Daoy (cell line): ENCODE measurements at places on chromosomes 13 and 19. TPM values are rescaled to one million over a fixed set of nuclear protein-coding genes. Genes with fewer than 3 reads are reported as not detected.
A peak's percentile ranks its signal among the peaks of the same experiment; 100 is the strongest.

The RBM42 gene
- total RNA-seq: 129 and 147 TPM in 2 replicates

The LILRB3 gene
- not detected in 2 replicates for total RNA-seq

The HRC gene
- total RNA-seq: not detected in 2 replicates

The SOHLH2 gene
- total RNA-seq: 0.17 and 0.24 TPM in 2 replicates

The TMEM143 gene
- 2.5 and 3.8 TPM in 2 replicates for total RNA-seq

The NAA16 gene
- 14.0 and 21.3 TPM in 2 replicates for total RNA-seq

The SPRY2 gene
- 6.6 and 7.3 TPM in 2 replicates for total RNA-seq

The CBLC gene
- total RNA-seq: not detected in 2 replicates

The RGS9BP gene
- 0.51 and 0.54 TPM in 2 replicates for total RNA-seq

The PSG1 gene
- total RNA-seq: not detected in 2 replicates

The LILRA2 gene
- total RNA-seq: not detected in 2 replicates

The ATP4A gene
- total RNA-seq: not detected in 2 replicates

The KLK4 gene
- total RNA-seq: not detected in 2 replicates

The LPAR6 gene
- 0.80 TPM in 1 of 2 replicates, not detected in the other for total RNA-seq

The KIR3DL1 gene
- not detected in 2 replicates for total RNA-seq

The GIPC1 gene
- 71.9 and 107 TPM in 2 replicates for total RNA-seq

- DNase-seq: no peak
Observed at GRCh38 chr13:72505376-72505775, 222.1 kb downstream of the MZT1 start.

- DNase-seq: no peak
Observed at GRCh38 chr19:30062907-30063649, 121.0 kb downstream of the URI1 start.

DNA sequence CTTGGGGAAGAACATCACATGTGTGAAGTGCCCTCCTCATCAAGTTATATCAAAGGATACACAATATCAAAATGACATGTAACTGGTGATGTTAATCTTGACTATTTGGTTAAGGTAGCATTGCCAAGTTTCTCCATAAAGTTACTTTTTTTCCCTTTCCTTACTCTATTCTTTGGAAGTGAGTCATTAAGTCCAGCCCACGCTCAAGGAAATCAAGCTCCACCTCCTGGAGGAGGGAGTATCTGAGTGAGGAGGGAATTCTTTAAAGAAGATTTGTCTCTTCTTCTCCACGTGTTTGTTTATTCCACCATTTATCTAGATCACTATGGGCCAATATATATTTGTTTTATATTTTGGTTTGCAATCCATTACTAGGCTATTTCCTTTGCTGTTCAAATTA lies 33.6 kb upstream of the FNDC3A start:
- peak; percentile 17 for DNase-seq

GRCh38 chr13:40613192-40613818 lies 53.1 kb downstream of the FOXO1 start:
- DNase-seq: no peak

DNA sequence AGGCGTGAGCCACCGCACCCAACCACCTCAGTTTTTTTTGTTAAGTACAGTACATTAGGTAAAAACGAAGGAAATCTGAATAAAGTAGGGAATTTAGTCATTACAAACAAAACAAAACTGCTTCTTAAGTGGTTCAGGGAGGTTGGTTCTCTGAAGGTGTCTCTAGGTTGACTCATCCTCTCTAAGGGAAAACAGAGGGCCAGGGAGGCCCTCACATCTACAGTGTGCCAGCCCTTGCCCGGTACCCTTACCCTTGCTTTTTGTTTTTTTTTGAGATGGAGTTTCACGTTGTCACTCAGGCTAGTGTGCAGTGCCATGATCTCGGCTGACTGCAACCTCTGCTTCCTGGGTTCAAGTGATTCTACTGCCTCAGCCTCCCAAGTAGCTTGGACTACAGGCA lies 17.2 kb upstream of the JUND start:
- DNase-seq: no peak

DNA sequence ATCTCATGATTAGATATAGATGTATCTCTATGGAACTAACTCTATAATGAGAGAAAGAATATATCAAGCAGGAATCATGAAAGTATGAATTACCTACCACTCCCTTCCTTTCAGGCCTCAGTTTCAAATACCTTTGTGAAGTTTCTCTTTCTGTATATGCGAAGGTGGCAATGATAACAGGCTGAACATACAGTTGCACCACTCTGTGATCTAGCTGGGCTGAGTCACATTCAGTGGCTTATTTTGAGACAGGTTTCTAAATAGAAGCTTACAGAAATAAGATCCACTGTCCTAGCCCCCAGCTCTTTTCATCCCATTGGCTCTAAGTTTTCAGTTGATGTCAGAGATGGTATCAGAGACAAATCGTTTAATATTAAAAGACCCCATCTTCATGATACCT lies 662.0 kb downstream of the SLITRK1 start:
- DNase-seq: no peak

GRCh38 chr13:96533408-96533807 lies 443.5 kb downstream of the HS6ST3 start:
- DNase-seq: no peak

DNA sequence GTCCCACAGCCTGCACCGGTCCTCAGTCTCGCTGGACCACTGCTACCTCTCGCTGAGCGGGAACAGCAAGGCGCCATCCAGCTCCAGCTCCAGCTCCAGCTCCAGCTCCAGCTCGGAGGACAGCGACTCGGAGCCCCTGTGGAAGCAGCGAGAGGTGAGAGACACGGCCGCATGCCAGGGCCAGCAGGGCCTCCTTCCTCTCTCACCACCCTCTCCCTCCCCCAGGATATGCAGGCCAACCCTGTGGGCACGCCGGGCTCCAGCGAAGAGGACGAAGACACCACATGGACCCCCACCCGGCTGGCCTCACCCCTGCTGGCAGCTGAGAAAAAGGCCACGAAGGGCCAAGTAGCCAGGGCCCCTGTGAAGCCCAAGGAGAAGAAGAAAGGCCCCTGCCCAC lies 7.3 kb downstream of the SIX5 start:
- DNase-seq: no peak

- DNase-seq: no peak
Observed at GRCh38 chr19:28961772-28962500, 251.0 kb downstream of the UQCRFS1 start.

DNA sequence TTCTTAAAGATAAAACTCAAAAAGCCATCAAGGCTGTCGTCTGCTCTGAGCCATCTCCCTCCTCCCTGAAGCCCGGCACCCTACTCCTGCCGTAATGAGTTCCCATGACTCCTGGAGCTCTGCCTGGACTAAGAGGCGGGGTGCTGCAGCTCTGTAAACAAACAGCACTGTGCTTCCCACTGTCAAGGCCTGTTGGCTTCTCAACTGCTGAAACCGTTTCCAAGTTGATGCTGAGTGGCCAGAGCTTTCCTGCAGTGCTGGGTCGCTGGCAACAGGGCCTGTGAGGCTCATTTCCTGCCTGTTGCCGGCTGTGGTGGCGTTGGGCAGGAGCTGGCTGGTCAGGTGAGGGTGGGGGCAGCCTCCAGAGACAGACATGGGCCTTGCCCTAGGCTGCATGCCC lies 26.7 kb upstream of the ISYNA1 start:
- peak; percentile 74 for DNase-seq

- peak; percentile 49 for DNase-seq
Observed at GRCh38 chr13:41505209-41505835, 48.0 kb downstream of the RGCC start.

GRCh38 chr19:46890423-46891170 lies 29.8 kb downstream of the ARHGAP35 start:
- peak; percentile 35 for DNase-seq

GRCh38 chr19:39406656-39407409 lies at the start of gene ZFP36:
Gene ZFP36, plus strand, starts transcription at chr19:39406847. Its CDS starts 58 bp downstream, at chr19:39406905.
- DNase-seq: peak; percentile 87

DNA sequence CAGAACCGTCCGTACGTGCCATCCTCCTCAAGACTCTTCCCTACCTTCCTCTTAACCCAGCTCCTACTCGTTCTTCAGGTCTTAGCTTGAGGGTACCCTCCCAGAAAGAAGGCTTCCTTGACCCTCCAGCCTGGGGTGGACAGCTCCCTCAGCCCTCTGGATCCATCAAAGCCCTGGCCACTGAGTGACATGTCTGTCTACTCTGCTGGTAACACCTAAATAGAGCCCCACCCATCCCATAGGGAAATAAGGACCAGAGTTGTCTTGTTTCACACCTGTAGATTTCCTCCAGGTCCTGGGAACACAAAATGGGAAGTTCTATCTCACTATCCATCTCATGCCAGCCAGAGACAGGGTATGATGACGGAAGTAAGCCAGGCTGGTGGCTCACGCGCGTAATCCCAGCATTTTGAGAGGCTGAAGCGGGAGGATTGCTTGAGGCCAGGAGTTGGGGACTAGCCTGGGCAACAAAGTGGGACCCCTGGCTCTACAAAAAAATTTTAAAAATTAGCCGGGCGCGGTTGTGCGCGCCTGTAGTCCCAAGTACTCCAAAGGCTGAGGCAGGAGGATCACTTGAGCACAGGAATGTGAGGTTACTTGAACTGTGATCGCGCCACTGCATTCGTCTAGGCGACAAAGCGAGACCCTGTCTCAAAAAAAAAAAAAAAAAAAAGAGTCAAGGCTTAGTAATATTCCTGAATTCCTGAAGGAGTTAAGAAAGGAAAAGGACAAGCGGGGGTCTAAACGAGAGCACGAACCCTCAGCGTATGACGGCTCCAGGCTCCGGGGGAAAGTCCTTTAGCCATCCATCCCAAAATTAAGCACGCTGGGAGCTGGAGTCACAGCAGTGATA lies 566 bp upstream of the CCDC97 start:
- DNase-seq: no peak

DNA sequence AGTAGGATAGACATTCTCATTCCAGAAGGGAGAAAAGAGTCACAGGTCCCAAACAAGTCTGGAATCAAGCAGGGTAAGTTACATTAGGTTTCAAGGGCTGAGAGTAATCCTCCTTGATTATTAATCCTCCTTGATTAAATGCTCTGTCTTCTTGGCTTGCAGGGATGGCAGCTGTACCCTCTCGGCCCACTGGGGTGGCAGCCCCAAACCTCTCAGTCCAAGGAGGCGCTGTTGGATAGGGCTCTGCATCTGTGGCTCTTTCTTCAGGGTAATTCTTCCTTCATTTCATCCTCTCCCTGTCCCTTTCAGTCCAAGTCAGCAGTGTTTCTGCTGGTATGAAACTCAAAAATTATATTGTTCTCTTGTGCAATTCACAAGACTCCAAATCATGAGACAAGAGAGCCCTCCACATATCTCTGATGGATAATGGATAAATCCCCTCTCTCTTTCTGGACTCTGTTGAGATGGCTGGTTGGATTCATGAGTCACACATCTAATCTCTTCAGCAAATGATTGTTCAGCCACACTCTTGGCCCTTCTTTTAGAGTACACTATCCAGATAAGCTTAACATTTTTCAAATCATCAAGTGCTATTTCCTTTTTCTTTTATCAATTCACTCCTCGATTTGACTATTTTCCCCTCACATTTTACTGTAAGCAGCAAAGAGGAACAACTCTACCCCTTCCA lies 323.7 kb upstream of the HTR2A start:
- DNase-seq: no peak

DNA sequence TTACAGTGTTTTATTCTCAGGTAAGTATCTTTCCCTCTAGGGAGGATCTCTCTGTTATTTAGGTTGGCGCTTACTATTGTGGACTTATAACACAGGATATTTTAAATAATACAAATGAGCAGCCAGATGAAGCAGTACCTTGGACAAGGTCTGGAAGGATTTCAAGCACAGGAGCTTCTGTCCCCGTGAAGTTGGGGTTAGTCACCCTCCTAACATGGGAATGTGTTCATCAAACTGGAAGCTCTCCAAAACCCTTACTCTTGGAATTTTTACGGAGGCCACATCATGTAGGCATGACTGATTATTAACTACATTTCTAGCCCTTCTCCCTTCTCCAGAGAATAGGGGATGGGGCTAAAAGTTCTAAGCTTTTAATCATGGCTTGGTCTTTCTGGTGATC lies 38.3 kb upstream of the SPRY2 start:
- peak; percentile 18 for DNase-seq

DNA sequence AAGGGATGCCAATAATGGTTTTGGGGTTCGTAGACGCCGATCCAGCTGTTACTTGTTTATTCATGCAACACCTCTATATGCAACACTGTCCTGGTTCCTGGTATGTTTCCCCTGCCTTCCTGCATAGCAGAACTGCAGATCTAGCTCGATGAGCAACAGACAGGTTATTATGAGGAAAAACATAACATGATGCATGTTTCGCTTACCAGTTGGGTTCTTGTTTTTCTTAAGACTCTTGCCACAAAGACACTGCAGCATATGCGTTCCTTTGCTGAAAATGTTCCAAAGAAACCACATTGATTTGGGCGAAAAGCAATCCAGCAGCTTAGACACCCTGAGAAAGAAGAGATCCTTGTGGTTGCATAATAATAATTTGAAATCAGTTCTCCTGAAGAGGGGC lies 583 bp downstream of the FGF14 start:
- peak; percentile 3 for DNase-seq

DNA sequence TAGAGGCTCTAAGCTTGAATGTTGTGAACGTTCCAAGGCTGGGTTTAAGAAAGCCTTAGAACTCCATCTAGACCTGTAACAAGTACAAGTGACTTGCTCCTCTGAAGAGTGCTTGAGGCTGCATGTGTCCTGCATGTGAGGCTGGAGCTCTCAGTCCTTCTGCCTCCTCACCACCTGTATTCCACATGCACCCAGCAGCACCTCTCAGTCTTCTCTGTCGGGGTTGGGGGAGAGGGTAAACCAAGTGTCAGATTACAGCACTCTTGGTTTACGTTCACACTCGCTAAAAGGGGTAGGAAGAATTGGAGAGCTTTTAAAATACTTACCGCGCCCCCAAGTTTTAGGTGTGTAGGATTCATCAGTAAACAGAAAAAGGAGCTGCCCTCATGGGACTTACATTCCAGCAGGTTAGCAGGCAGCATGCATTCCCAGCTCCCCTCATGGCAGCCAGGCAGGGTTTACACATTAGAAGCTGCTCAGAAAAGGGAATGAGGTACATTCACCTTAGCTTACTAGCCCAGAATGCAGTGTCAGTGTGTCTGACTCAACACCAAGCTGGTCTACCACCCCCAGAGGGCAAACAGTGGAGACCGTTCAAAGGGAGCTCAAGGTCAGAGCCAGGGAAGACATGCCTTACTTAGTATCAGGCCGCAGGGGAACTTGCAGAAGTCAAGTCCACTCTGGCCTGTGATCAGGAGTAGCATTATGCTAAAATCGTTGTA lies 248.1 kb downstream of the PCCA start:
- no peak for DNase-seq

- no peak for DNase-seq
Observed at GRCh38 chr13:27432611-27433210, 8.3 kb downstream of the GTF3A start.

- no peak for DNase-seq
Observed at GRCh38 chr13:20669162-20669561, 34.3 kb upstream of the IL17D start.

GRCh38 chr19:47186446-47187334 lies 44.3 kb downstream of the BBC3 start:
- DNase-seq: no peak

GRCh38 chr13:98450539-98451111 lies 126.3 kb downstream of the STK24 start:
- DNase-seq: no peak

DNA sequence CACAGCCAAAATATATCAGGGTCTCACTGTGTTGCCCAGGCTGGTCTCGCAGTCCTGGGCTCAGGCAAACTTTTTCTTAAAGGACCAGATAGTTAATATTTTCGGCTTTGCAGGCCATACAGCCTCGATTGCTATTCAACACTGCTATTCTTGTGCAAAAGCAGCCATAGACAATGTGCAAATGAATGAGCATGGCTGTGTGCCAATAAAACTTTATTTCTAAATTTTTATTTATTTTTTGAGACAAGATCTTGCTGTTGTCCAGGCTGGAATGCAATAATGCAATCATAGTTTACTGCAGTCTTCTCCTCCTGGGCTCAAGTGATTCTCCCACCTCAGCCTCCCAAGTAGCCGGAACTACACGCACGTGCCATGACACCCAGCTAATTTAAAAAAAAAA lies 8.2 kb upstream of the PGLS start:
- no peak for DNase-seq
